ENCODE measurements at places on chromosomes 11 and 22.
A peak's percentile ranks its signal among the peaks of the same experiment; 100 is the strongest.

DNA sequence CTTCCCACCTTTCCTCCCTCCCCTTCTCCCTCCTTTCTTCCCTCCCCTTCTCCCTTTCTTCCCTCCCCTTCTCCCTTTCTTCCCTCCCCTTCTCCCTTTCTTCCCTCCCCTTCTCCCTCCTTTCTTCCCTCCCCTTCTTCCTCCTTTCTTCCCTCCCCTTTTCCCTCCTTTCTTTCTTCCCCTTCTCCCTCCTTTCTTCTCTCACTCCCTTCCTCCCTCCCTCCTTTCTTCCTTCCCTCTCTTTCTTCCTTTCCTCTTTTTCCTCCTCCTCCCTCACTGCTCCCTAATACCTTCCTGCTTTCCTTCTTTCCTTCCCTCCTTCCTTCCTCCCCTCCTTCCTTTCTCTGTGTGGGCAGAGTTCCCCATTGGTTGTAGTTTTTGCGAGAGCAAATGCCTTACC, 76.1 kb downstream of the PGR start:
- no peak for DNase-seq

DNA sequence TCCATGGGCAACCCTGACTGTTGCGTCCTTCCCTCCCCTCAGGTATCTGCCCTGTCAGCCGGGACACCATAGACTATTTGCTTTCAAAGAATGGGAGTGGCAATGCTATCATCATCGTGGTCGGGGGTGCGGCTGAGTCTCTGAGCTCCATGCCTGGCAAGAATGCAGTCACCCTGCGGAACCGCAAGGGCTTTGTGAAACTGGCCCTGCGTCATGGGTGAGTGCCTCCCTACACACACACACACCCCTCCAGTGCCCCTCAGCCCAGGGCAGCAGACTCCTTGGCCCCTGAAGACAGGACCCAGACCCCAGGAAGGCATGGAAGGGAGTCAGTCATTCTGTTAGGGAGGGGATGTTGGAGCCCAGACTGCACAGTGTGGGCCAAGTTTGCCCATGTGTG, 17.9 kb upstream of the UVRAG start:
- DNase-seq, result no peak

DNA sequence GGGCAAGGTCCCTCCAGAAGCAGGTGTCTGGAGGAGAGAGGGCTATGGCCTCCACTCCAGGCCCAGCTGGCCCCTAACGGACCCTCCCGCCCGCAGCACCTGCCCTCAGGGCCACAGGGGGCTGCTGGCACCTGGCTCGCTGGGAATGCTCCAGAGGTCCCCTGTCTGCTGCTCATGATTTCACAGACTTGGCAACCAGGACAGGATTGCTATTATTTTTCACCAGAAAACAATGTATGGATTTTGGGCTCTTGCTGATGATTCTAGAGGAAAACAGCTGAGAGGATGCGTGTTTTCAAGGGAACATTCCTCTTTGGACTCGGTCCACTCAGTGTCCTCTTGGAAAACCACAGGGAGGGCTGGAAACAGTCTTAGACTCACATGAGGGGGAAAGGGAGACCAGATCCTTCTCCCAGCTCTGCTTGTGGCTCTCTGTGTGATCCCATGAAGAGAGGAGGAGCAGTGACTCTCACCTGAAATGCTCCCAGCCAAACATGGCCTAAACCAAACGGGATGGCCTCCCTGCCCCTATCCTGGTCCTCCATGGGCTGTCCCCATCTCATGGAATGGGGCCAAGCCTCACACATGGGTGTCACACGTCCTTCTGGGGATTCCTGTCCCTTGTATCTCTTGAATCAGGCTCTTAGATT, 15.8 kb downstream of the MYEOV start:
- DNase-seq, result no peak

DNA sequence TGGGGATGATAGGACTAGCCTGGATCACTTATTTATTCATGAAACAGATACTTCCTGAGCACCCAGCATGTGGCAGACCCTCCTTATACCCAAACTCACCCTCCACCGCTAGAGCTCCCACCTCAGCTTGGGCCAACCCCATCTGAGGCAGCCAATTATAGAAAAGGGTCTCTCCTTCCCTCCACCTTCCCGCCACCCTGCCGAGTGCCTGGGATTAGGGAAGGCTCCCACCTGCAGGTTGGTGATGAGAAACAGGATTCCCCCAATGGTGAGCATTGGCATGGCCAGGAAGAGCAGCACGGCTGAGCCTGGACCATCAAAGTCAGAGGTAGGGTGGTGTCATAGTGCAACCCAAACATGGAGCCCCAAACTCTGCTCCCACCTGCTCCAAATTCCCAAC, 5.9 kb downstream of the SLC43A3 start:
- DNase-seq, result no peak

DNA sequence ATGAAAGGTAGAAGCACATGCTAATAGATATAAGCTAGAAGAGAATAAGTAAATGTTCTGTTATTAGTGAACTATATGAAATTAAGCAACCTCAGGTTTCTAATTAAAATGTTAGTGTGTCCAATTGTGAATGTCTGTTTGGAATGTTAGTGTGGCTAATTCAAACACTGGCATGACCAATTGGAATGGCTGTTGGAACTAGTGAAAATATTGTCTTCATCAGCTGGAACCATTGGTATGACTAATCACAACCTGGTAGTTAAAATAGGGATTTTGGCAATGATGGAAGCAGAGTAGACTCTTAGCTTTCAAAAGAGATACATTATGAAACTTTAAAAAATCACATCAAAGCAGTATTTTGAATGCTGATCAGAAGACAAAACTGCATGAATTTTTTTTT, 66.8 kb downstream of the CYB5R2 start:
- no peak for DNase-seq

DNA sequence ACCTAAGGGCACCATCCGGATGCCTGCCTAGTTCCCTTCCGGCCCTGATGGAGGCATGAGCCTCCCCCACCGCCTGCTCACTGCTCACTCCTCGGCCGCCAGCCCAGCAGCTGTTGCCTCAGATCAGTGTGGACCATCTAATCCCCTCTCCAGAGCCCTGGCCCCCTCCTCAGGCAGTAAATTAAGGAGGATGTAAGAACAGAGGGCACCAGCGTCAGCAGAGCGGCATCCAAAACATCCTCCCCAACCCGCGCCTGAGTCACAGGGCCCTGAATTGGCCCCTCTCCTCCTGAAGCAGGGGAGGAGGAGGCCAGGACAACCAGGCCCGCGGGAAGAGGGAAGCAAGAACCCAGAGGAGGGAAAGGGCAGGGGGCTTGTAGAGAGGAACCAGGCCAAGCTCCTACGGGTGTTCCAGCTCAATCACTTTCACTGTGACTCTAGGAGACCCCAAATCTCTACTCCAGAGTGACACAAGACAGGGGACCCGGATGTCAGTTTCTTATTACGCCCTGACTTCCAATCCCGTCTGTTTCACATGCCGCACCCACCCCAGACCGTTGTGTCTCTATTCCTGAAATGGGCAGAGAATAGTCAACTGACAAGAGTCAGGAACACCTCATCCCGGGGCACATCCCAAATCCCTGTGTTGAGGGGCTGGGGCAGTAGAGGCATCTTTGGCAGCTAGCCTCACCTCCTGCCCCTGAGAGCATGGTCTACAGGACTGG, 31.3 kb upstream of the MYOD1 start:
- no peak for DNase-seq

DNA sequence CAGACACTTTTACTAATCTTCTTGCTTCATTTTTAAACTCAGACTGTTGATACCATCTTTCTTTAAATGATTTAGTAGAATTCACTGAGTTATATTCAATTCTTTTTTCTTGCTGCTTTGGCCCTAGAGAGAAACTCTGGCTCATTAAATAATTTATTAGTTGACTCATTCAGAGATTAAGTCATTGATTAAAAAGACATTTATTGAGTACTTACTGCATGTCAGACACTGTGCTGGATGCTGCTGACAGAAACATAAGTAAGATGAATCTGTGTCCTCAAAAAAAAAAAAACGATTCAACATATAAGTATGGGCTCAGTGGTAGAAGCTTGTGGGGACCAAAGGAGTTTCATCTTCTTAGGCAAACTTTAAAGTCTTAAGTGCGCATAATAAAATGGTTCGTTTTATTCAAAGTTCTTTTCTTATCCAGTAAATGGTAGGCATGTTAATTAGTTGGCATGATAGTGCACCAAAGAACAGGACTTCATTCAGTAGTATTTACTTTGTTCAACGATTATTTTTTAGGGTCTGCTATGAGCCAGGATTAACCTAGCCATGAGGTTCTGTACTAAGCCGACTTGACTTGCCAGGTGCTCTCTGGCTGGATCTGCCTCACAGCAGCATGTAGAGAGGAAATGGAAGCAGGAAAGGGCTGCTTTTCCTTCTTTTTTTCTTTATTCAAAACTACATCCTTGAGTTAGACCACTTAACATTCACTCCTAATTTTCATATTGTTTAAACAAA, 281.0 kb upstream of the CTSC start:
- DNase-seq, result no peak

GRCh38 chr11:60170566-60170965, 12.3 kb downstream of the MS4A6A start:
- no peak for DNase-seq

DNA sequence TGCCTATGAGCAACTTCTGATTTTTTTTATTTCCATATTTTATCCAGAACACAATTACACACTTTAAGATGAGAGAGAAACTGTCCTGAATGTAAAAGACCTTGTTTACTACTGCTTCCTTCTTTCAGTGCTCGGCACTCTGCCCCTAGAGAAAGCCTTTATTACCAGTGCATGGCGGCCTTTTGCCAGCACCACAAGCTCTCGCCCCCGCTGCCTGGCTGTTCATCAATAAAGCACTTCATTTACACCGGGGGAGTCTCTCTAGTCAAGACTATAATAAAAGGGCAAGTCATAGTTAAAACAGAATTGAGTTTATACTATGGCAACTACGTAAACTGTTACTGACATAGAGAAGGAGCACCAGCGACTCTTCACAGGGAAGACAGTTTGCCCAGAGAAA, 259.5 kb downstream of the CADM1 start:
- no peak for DNase-seq

- no peak for DNase-seq
Measured at GRCh38 chr22:29700900-29701154, 19.0 kb upstream of the CABP7 start.

DNA sequence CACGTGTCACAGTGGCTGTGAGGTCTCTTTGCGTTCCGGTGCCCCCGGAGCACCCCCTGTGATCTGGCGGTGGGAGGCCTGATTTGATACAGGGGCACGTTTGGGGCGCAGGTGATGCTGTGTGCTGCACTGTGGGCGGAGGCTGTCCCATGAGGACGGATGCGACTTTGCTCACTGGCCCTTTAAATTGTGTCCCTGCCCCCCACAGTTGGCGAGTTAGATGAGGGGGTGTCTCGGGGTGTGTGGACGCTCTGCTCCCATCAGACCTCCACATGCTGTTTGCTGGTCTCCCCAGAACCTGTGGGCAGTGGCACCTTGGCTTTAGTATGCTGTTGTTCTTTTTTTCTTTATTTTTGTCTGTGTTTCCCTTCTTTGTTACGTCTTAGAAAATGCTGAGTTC, 5.2 kb downstream of the ZBED4 start:
- no peak for DNase-seq

GRCh38 chr11:81497202-81497804, 1236.4 kb downstream of the FAM181B start:
- no peak for DNase-seq

DNA sequence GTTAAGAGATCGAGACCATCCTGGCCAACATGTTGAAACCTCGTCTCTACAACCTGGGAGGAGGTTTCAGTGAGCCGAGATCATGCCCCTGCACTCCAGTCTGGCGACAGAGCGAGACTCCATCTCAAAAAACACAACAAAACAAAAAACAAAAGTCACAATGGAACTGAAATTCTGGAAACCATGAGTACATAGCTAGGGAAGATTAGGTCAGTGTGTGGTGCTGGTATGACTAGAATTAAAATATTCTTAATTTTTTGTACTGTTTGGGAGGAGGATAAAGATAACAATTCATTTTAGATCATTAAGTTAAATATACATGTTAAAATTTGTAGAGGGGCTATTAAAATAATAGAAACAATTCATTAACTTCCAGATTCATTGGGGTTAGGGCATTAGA, 344.4 kb downstream of the TBC1D22A start:
- no peak for DNase-seq

GRCh38 chr22:21972293-21972779, 10.3 kb downstream of the TOP3B start:
- peak; percentile 22 for DNase-seq

GRCh38 chr11:1199751-1200610, 22.9 kb upstream of the MUC5B start:
- DNase-seq, result no peak

DNA sequence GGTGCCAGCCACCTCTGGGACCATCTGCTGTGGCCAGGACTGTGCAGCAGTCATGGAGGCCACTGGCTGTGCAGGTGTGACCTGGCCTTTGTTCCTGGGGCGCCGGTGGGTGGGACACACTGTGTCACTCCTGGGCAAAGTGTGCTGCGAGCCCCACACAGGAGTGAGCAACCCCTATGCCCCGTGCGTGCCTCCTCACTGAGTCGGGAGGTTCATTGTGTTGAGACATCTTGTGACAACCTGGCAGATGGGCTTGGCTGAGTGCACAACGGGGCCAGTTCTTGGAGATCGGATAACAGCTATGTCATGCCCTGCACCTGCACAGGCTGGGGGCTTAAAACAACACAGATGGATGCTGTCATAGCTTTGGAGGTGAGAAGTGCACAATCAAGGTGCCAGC, 13.5 kb downstream of the ANO1 start:
- no peak for DNase-seq

DNA sequence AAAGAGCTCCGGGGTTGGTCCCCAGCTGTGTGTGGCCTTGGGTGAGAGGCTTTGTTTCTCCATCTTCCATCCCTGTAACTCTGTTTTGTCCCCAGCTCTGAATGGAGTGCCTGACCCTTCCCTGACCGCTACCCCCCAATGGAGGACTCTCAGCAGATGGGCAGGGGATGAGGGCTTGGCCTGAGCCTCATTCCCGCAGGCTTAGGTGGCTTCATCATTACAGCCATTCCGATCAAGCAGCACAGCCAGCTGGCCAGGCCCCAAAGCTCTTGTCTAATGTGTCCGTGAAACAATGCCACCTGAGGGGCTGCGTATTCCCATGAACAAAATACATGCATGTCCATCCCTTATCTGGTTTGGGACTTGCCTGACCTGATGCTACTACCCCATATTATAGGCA, 3.9 kb upstream of the CDC42EP2 start:
- no peak for DNase-seq

GRCh38 chr11:102685338-102685737, 20.2 kb downstream of the MMP27 start:
- DNase-seq, result no peak
